ENCODE measurements at places on chromosomes 4 and X. TPM values are rescaled to one million over a fixed set of nuclear protein-coding genes. Genes with fewer than 3 reads are reported as not detected.

- ATAC-seq = peak; percentile 79
Measured at GRCh38 chr4:159177265-159178150, 74.6 kb downstream of the RAPGEF2 start.

- no peak for ATAC-seq
Measured at GRCh38 chr4:110614173-110614963, 8.5 kb downstream of the PITX2 start.

TACR3 gene
- not detected for total RNA-seq

DNA sequence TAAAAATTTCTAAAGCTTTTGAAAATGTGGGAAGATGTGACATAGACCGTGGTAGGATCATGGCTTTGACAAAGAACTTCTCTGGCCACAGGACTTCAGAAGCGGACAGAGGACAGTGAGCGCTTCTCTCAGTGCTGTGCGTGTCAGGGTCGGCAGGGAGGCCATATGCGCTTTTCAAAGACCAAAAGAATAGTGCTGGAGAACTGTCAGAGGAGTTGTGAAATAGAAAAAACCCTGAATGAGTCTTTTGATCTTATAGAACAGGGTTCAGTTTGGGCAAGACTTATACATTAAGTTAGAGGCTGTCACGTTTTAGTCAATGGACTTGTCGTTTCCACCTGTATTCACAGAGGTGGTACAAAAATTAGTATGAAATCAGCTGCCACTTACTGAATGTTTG is 77.4 kb downstream of the PTTG2 start:
- ATAC-seq = no peak

GRCh38 chr4:69881173-69881773 is 21.3 kb upstream of the SULT1E1 start:
- peak; percentile 38 for ATAC-seq

- no peak for ATAC-seq
Measured at GRCh38 chrX:70635669-70636068, 191.0 kb downstream of the DLG3 start.

- no peak for ATAC-seq
Measured at GRCh38 chrX:40504801-40505605, 75.8 kb upstream of the ATP6AP2 start.

- no peak for ATAC-seq
Measured at GRCh38 chr4:73723928-73724327, 16.4 kb upstream of the CXCL8 start.

DNA sequence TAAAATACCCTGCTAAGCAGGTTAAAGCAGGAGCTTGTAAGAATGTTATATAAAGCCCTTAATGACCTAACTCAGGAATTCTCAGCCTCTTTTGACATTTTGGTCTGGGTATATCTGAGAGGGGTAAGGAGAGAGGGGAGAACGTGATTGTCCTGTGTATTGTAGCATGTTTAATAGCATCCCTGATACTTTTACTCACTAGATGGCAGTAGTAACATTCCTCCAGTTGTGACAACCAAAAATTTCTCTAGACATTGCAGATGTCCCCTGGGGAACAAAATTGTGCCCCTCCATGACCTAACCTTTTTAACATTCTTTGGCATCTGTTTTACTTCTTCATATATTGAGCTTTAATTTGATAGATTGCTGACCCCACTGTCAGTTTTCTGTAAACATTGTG is 17.9 kb downstream of the SMARCA5 start:
- ATAC-seq = no peak

DNA sequence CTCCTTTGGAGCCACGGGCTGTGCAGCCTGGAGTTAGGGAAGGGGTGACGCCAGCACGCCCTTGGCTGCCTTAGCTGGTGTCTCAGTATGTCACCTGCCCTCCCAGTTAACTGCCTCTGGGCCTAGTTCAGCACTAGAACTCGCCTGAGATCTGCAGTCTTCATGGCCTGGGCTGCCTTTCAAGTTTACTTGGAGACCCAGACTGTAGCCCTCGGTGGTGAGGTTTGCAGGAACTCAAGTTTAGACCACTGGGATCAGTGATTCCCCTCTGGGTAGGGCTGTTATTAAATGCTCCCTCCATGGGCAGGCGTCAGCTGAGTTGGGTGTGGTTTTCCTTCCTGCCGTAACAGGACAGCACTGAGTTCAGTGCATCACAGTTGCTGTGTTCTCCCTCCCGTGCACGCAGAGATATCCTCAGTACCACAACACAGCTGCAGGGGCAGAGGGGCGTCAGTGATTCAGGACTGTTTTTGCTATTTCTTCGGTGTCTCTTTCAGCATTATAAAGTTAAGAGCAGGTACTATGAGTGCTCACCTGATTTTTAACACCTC is 30.5 kb downstream of the PLAC8 start:
- ATAC-seq = peak; percentile 87

NEXMIF gene
- 2.8 TPM for total RNA-seq

DNA sequence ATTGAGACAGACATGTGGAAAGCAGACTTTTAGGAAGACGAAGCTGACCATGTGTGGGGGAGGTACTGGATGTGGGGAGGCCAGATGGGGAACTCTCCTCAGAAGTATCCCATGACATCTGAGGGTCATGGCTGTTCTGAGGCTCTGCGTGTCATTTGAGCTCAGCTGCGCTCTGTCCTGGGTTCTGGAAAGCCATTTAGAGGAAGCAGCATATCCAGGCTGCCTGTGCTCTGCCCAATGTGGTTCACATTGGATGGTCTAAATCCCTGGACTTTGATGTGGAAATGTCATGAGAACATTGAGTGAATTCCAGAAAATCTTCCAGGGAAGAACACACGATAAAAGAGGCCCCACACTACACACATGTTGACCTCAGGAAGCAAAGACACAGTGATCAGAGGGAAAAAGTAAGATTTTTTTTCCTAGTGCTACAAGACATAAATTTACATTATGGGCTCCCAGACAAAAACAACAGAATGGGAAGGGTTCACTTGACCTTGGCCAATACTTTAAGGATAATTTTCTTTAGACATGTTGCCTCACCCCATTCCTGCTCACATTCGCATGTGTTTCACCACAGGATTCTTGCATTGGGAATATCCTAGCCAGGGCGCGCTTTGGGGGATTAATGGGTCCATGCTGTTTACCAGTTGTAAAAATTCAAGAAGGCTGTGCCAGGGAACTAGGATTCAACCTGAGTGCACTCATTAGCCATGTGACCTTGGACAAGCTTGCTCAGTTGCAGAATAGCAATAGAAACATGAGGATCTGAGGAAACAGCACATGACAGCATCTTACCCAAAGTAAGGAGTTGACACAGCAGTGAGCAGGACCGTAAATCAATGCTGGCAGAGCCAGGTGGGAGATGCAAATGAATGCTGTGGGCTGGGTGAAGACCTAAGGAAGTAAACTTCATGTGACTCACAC is 73.2 kb upstream of the C1QTNF7 start:
- no peak for ATAC-seq

GRCh38 chr4:180394312-180394711 is 1848.9 kb upstream of the TENM3 start:
- no peak for ATAC-seq

- no peak for ATAC-seq
Measured at GRCh38 chrX:139186991-139187390, 343.5 kb upstream of the F9 start.

DNA sequence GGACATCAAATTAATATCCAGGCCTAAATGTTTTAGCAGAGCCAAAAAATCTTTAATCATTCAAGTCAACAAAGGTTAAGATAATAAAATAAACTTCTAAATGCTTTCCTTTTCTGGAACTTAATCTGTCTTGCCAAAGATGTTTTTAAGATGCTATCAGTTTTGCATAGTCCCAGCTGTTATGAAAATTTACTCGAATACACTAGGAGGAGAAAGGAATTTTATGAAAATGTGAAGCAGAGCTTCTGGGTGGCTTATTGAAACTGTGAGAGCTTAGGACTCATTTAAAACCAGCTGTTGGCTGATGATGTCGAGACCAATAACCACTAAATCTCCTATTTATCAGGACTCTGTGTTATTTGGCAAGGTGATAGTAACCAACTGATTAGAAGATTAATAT is 202.2 kb upstream of the ETNPPL start:
- no peak for ATAC-seq

DNA sequence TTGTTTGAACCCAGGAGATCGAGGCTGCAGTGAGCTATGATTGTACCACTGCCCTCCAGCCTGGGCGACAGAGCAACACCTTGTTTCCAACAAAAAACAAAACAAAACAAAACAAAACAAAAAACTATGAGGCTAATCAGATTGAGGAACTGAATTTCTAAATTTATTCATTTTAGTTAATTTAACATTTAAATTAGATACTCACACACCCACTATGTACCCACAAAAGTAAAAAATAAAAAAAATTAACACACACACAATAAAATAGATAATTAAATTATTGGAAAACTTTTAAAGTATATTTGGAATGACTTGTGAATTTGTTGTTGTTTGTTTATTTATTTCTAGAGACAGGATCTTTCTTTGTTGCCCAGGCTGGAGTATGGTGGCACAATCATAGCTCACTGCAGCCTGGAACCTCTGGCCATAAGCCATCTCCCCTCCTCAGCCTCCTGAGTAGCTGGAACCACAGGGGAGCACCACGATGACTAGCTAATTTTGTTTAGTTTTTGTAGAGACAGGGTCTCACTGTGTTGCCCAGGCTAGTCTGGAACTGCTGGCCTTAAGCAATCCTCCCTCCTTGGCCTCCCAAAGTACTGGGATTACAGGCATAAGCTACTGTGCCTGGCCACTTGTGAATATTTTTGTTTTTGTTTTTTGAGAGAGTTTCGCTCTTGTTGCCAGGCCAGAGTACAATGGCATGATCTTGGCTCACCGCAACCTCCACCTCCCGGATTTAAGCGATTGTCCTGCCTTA is 9.8 kb upstream of the ZNF157 start:
- ATAC-seq = no peak

RFC1 gene
- 86.3 TPM for total RNA-seq

PAGE5 gene
- 1.1 TPM for total RNA-seq

DNA sequence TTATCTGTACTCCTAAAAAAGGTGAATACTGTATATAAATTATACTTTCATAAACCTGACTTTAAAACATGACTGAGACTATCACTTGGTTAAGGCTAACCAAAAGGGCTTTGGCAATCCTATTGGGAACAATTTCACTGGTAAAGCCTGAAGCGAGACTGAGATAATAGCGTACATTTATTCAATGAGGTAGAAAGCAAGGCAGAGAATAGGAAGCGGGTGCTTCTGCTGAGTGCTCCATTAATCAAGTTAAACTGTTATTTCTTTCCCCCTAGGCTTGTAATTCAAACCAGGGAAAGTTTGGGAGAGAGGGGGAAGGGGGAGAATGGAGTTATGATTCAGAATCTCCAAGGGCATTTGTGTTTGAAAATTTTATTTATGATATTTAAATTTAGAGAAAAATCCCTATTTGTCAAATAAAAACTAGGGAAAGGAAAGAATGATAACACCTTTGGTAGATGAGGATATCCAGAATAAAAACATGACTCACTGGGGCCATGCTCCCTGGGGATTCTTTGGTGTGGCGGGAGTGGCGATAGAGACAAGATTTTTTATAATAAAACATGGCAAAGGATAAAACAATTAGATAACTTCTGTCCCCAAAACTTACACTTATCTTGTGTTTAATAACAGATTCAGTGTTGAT is 34.6 kb upstream of the SORBS2 start:
- no peak for ATAC-seq

DNA sequence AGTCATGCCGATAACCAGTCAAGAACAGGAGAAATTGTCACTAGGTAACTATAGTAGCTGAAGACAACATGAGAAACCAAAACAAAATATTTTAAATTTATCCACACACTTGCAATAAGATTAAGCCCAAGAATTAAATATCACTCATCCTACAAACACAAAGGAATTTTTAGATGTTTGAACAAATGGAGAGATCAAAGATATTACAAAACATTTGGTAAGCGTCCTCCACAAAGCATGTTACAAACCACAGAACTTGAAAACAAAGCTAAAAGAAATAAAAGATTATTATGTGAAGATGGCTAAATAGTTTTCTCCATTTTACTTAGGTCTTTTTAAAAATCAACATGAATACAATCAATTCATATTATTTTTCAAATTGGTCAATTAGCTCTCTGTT is 631.9 kb upstream of the INTU start:
- no peak for ATAC-seq

SH3RF1 gene
- total RNA-seq = 0.26 TPM

- peak; percentile 78 for ATAC-seq
Measured at GRCh38 chr4:81589262-81589661, 117.6 kb upstream of the RASGEF1B start.

- no peak for ATAC-seq
Measured at GRCh38 chrX:42248226-42248625, 324.9 kb upstream of the CASK start.

DNA sequence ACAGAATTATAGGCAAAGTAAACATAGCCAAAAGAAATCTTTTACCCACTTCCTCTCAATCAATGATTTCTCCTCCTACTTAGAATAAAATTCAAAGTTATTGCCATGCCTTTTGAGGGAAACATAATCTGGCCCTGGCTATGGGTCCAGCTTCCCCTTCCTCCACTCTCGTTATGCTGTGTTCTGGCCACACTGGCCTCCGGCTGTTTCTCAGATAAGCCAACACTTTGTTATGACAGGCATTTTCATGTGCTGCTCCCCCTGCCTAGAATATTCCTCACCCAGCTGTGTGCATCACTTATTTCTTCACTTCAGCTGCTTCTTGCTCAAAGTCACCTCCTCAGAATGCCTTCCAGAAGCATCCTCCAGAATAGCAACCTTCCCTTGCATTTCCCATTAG is 386.6 kb upstream of the AADAT start:
- no peak for ATAC-seq

GRCh38 chr4:6568689-6569332 is 6.2 kb upstream of the MAN2B2 start:
- peak; percentile 51 for ATAC-seq

LDB2 gene
- total RNA-seq = not detected

- no peak for ATAC-seq
Measured at GRCh38 chrX:107542040-107542439, 86.3 kb upstream of the PRPS1 start.

DNA sequence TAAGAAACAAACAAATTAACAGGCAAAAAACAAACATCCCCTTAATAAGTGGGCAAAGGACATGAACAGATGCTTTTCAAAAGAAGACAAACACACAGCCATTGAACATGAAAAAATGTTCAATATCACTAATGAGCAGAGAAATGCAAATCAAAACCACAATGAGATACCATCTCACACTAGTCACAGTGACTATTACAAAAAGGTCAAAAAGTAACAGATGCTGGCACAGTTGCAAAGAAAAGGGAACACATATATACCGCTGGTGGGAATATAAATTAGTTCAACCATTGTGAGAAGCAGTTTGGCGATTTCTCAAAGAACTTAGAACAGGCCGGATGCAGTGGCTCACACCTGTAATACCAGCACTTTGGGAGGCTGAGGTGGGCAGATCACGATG is 146.1 kb upstream of the NEIL3 start:
- no peak for ATAC-seq

- peak; percentile 6 for ATAC-seq
Measured at GRCh38 chr4:36241771-36242170, 2.5 kb downstream of the ARAP2 start.

- no peak for ATAC-seq
Measured at GRCh38 chr4:127212701-127213100, 420.1 kb upstream of the INTU start.

DNA sequence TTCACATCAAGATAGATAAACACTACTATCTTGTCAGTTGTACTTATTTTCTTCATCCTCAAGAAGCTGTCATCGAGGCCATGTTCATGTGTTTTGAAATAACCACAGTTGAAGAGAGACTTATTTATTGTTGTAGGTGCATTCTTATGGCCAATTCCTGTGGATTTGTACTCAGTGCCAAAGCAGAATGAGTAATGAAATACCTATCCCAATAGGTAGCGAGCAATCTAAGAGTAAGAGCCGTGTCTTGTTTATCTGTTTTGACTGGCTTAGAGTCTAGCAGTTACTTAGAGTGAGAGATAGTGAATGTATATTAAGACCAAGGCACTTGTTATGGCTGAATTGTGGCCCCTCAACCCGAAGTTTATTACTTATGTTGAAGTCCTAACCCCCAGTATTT is 631.0 kb upstream of the SPANXN1 start:
- no peak for ATAC-seq
